ENCODE measurements at places on chromosomes 4 and X.

DNA sequence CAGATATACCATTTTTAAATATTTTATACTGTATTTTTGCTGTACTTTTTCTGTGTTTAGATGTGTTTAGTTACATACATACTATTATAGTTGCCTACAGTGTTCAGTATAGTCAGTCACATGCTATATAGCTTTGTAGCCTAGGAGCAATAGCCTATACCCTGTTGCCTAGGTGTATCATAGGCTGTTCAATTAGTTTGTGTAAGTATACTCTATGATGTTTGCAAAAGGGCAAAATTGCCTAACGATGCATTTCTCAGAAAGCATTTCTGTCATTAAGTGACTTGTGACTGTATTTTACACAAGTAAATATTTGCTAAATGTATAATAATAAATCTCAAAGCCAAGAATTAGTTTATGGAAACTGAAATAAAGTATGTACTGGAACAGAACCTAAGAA is 9.5 kb downstream of the ETFDH start:
- no peak for DNase-seq

DNA sequence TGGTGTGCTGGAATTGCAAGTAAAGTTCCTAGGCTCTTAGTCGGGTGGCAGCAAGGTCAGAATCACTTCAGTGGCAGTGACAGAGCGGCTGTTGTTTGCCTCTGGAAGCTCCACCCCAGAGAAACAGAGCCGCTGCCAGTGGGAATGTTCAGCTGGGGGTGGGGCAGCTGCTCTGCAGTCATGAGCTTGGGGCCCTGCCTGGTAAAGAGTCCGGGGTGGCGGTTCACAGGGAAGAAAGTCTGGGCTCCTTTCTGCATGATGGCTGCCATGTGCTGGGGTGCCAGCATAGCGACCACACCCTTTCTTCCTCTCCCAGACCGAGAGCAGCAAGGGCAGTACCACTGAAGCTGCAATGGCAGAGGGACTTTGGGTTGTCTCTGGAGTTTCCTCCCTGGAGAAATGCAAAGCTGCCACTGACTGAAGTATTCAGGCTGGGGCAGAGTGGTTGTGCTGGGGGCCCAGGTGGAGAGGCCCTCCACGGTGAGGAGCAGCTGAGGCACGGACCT is 108.8 kb upstream of the CENPE start:
- no peak for DNase-seq

GRCh38 chr4:155854582-155855226 is 11.4 kb downstream of the ASIC5 start:
- no peak for DNase-seq

DNA sequence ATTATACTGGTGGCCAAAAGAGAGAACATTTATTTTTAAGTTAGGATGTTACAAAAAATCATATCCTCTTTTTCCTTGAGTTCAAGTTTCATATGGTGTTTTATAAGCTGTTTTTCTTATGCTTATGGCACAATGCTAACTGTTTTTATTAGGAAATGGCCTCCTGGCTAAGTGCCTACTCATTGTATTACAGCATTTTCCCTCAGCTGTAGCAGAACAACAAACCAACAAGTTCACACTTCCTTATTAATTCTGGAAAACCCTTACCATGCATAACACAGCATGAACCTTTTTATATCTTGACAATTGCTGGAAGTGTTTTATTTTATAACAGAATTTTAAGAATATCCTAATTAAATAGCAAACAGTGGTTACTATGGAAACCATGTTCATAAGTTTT is 165.8 kb downstream of the GASK1B start:
- no peak for DNase-seq

DNA sequence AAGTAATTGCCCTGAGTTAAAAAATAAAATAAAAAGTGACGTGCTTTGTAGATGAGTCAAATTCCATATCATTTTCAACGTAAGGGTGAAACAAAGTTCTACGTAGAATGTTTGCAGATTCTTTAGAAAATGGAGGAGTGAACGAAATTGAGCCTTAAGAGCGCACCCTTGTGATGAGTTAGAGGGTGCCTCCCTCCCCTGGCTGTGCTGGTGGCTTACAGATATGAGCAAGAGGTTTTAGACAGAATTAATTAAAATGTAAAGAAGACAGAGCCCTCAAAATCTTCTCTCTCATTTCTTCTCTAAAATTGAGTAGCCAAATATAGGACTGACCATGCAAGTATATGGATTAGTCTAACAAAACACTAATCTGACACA is 30.2 kb upstream of the LGI2 start:
- no peak for DNase-seq

- no peak for DNase-seq
These were observed 51.8 kb upstream of the BCOR start for GRCh38 chrX:40149286-40150175.

DNA sequence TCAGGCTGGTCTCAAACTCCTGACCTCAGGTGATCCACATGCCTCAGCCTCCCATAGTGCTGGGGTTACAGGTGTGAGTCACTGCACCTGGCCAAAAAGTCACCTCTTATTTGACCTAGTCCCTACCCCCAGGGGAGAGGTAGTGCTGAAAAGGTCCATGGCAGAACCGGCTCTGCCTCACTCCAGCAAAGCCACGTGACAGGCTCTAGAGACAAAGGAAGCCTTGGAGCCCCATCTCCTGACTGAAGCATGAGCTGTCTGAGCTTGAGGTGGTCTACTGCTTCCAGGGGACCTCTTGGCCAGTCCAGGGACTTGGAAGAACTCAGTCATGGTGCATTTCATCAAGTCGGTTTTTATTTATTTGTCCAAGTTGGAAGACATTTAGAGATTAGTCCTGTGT is 52.5 kb upstream of the ZNF518B start:
- no peak for DNase-seq

- no peak for DNase-seq
These were observed 43.0 kb upstream of the CDKN2AIP start for GRCh38 chr4:183401473-183401872.

GRCh38 chr4:16136311-16136710 is 52.5 kb upstream of the PROM1 start:
- no peak for DNase-seq

Measured in central memory CD8-positive, alpha-beta T cell (primary cell).